ENCODE measurements at places on chromosomes 16 and 17.

- DNase-seq, result peak; percentile 57
Observed at GRCh38 chr17:10217916-10218315, 19.5 kb upstream of the GAS7 start.

DNA sequence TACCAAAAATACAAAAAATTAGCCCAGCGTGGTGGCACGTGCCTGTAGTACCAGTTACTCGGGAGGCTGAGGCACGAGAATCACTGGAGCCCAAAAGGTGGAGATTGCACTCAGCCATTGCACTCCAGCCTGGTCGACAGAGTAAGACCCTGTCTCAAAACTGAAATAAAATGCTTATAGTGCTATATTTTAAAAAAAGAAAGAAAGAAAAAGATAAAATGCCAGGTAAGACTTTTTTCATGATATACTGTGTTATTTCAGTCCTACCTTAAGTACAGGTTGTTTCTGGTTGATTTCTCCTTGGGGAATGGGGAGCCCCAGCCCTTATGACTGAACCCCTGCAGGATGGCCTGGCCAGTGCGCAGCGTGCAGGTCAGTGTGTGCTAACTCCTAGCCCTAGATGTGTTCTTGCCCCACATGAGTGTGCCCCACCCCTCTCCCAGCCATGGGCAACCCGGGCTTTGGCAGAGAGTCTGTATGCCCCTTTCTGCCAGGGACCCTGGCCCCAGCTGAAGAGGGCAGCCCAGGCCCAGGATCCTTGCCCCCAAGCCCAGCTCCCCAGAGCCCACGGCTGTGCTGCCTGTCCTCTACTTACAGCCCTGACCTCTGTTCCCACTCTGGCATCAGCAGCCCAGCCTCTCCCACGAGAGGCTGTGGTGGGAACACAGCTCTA lies 1.3 kb downstream of the CNGB1 start:
- DNase-seq, result no peak

DNA sequence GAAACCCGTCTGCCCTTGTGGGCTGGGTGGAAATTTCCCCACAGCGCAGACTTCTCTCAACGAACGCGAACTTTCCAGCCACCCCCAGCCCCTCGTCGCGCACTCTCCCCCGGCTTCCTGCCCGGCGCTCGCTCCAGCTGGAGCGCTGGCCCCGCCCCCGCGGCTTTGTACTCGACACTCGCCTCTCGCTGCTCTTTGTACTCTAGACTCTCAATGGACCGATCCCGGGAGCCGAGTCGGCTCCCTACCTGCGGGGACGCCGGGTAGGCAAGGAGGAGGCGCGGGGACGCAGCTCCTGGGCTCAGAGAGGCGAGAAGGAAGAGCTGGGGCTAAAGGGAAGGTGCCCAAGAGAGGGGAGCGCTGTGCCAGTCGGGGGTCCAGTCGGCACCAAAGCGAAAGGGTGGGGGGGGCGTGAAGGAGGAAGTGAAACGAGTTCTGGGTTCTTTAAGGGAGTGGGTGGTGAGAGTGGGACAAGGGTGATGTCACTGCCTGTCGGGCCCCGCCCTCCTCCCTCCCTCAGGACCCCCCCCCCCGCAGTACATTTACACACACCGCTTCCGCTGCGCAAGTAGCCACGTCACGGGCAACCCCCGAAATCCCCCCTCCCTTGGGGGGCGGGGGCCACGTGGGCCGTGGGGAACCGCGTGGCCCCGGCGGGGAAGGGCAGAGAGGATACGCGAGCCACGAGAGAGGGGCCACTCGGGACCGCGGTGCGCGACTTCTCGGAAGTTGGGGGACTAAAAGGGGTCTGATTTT lies 9.7 kb downstream of the KDM6B start:
- peak; percentile 93 for DNase-seq

DNA sequence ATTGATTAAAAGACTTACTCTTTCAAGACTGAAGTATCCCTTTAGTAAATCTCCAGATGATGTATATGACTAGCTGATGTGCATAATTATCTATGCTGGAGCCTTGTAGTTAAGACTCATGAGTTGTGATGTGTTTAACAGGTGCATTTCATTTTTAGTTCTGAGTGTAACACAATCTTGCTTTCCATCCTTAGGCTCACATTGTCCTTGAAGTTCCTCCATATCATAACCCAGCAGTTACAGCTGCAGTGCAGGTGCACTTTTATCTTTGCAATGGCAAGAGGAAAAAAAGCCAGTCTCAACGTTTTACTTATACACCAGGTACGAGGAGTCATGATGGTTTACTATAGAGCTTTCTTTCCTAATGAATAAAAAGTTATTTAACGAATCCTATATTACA lies 52.9 kb downstream of the ESRP2 start:
- no peak for DNase-seq

DNA sequence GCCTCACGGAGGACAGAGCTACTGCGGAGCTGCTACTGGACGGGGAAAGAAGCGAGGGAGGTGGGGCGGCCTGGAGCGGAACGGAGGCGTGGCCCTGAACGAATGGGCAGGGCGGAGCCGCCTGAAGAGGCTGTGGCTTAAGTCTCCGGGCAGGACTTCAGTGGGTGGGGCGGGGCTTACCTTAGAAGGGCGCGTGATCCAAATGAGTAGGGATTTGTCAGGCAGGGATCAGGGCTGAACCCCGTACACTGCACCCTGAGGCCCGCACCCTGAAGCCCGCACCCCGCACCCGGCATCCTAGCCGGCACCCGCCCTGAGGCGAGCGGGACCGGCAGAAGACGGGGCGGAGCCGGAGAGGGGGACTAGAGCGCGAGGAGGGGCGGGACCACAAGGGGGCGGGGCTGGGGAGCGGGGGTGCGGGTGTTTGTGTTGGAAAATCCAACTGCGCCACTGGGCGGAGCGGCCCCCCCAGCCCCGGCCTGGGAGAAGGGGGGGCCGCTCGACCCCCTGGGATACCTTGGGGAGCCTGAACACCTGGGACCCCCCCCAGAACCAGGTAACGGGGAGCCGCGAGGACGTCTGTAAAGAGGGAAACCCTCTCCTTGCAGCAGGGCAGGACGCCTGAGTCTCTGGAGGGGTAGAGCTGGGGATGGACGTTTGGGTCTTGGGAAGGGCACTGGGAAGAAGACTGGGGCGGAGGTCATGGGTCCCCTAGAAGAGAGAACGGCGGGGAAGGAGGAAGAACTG lies at the start of gene KDM6B:
KDM6B (plus strand) TSS at position 423 of the 747 bp plus-strand sequence. CDS start 11,338 bp downstream, outside the sequence.
- peak; percentile 95 for DNase-seq

DNA sequence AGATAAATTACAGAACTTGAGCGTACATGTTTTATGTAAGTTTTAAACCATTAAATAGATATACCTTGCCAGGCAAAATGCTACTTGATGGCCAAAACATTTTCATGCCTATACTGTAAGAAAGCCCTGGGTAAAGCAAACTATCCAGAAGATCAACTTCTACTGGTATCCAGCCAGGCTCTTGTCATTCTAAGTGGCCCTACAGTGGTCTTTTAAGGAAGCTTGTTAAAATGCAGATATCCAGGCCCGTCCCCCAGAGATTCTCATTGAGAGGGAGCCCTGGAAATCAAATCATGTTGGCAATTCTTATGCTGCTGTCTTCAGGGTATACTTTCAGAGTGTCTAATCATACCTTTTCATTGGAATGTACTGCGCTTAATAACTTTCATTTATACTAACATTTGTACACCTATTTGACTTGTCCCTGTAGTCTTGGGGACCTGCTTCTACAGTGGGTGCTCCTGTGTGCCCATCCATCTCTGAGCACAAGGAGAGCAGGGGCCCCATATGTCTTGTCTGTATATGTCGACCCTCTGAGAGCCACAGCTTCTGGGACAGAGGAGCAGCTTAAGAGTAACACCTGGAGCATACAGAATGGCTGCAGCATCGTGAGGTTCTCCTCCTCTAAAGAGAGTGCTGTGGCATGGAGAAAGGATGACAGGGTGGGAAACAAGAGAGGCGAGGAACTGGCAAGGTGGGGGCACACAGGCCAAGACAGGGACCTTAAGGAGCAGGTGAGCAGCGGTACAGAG lies 43.6 kb upstream of the ANKFY1 start:
- DNase-seq, result no peak

- no peak for DNase-seq
Observed at GRCh38 chr17:62816282-62816839, 8.2 kb upstream of the MARCHF10 start.

- DNase-seq, result no peak
Observed at GRCh38 chr16:56629531-56629930, 2.9 kb upstream of the MT1M start.

DNA sequence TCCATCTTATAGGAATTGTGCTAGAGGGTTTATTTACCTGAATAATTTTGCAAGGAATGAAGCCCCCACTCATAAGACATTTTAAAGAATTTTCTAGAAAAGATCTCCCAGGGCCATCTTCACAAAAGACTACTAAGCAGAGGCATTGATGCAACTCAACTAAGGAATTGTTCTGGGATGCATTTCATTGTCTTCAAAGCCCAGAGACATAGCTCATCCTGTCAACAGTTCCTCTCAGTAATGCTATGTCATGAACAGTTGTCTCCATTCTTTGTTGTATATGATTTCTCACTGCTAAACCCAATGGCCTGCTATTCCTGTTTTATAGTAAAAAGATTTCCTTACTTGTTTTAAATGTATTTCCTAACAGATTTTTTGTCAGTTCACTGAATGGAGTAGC lies 136.8 kb upstream of the RBL2 start:
- peak; percentile 10 for DNase-seq

DNA sequence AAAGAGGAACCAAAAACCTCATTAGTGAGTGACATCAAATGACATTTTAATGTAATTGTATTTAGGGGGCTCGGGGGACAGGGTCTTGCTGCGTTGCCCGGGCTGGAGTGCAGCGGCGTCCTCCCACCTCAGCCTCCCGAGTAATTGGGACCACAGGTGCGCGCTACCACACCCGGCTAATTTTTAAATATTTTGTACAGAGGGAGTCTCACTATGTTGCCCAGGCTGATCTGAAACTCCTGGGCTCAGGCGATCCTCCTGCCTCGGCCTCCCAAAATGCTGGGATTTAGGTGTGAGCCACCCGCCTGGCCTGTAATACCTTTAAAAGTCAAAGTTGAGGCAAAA lies 581 bp downstream of the SNRNP25 start:
- no peak for DNase-seq

- peak; percentile 91 for DNase-seq
Observed at GRCh38 chr16:85137323-85138072, 25.2 kb upstream of the CIBAR2 start.

DNA sequence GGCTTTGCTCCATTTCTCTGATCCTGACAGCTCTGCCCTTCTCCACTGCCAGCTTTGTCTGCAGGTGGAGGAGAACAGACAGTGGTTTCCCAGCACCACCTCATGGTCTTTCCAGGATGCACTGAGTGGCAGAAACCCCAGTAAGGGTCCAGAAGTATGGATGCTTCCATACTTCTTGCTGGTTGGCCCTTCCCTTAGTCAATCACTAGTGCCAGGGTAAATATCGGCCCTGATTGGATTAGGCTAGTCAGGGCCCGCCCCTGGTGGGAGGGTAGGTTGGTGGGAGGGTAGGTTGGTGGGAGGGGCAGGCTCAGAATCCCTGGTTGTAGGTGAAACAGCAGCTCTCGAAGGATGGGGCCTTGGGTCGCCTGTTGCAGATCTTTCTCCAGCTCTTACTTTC lies 10.2 kb downstream of the RNF213 start:
- DNase-seq, result peak; percentile 51

DNA sequence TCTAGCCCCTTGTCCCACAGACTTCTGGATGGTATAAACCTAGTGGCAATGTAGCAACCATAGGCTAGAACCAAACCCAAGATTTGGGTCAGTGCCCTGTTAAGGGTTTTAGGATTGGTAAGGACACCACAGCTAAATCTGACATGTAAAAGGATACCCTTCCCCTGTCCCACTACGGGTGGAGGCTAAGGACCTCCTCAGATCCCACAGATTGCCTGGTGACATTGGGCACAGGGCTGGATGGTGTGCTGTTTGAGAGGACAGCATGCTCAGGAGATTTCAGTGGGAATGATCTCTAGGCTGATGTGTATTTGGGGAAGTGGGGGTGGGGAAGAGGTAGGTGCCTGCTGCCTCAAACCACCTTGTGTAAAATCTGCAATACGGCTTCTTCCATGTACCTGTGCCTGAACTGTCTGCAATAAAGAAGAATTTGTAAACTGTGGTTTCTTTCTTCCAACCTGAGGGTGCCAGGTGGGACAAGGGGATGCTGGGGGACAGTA lies 671 bp upstream of the EDC4 start:
- DNase-seq, result no peak

- DNase-seq, result no peak
Observed at GRCh38 chr16:79272141-79272577, 328.4 kb downstream of the MAF start.

GRCh38 chr17:48592577-48592976 lies 1.0 kb downstream of the HOXB5 start:
- DNase-seq, result no peak

DNA sequence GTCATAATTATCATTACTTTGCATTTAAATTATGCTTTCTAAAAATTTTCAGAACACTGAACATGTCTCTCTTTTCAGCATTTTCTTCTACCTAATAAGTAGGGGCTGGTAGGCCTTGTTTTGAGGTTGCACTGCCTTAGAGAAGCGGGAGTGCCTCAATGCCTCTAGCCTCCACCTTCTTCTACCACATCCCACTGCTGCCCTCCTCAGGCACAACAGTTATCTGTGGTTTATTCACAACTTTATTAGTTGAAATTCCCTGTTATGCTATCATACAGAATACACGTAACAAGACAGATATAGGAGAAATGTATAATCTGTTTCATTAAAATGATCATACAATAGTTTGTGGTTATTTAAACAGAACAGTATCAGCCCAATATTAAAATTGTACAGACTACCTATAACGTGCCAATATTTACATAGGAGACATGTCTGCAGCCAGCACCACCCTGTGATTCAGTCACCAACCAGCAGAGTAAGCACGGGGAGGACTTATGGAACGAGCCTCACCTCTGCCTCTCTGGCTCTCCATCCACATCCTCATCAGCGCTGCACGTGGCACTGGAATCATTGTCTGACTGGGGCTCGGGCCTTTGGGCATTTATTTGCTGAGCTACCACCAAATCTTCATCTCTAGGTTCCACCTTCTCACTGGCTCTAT lies 101.2 kb downstream of the TTC19 start:
- peak; percentile 38 for DNase-seq

GRCh38 chr17:66679631-66680517 lies 155.0 kb upstream of the CACNG5 start:
- DNase-seq, result no peak

DNA sequence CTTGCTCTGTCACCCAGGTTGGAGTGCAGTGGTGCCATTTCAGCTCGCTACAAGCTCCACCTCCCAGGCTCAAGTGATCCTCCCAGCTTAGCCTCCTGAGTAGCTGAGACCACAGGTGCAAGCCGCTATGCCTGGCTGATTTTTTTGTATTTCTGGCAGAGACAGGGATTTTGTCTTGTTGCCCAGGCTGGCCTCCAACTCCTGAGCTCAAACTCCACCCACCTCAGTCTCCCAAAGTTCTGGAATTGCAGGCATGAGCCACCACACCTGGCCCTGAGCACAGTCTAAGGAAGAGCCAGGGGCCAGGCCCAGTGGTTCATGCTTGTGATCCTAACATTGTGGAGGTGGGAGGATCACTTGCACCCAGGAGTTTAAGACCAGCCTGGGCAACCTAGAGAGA lies 21.8 kb upstream of the BCO1 start:
- no peak for DNase-seq

DNA sequence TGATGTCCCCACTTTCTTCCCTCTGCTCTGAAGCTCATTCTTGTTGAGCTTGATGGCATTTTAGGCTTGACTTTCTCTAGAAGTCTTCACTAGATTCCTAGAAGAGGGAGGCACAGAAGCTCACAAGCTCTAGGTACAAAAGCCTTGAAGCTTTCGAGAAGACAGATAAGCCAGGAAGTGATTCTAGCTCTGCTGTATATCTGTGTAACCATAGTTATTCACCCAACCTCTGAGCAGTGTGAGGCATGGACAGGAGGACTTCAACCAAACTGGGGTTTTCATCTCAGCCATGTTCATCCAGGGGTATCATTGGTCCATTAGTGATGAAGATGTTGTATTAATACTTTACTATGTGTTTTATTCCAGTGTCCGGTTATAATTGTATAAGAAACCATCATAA lies 299.7 kb downstream of the CDH13 start:
- no peak for DNase-seq

Data from cardiac fibroblast (primary cell).